Cardiac muscle cell (in vitro differentiated cells and primary cell): ENCODE measurements at places on chromosomes 4 and X.

DNA sequence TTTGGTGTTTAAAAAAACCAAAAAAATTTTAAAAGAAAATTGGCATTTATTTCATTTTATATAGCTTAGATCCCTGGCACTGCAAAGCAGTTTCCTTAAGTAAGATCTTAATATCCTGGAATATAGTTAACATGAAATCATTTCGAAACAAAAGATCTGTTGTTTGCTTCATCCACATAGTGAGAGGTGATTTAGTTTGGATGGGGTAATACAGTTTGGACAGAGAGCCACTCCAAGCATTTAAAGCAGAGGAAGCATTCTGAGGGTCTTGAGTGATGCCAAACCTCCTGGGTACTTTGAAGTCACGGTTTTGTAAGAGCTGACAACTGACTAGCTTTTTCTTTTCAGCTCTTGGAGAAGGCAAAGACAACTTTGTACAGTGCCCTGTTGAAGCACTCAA lies 28.7 kb downstream of the NOCT start:
- no peak for DNase-seq

- no peak for DNase-seq
Observed at GRCh38 chr4:102693262-102693850, 67.4 kb downstream of the MANBA start.

DNA sequence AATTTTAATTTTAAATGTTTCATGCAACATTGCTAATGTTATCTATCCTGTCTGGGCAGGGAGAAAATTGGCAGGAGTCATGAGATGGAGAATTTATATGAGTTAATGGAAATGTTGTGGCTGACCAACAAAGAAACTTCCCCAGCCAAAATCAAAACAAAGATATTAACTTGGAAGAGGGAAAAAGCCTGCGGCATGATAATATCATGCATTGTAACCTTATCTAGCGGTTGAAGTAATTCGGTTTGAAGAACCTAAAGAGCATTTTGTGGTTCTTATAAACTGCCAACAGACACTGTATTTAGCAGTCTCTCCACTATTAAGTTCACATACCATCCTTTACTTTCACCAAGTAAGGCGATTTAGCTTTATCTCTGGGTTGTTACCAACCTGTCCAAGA lies 42.3 kb downstream of the DKK2 start:
- DNase-seq, result peak; percentile 17

DNA sequence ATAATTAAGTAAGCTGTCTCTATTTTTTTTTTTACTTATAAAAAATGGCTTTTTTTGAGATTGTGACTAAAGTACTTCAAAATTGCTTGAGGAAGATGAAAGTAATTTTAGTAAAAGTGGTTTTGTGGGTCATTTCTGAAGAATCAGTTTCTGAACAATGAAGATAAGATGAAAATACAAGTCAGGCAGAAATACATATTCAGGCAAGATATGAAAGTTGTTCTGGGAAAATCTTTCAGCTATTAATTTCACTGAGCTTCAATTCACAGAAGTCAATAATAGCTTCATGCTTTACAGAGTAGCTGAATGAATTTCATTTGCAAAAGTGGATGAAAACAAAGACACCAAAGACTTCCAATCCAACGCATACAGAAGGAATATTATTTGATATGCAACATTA lies 305.2 kb upstream of the ARSJ start:
- no peak for DNase-seq
